ENCODE measurements at places on chromosomes 2 and 18.
A peak's percentile ranks its signal among the peaks of the same experiment; 100 is the strongest.

- no peak for DNase-seq
These were observed 35.6 kb downstream of the COL5A2 start for GRCh38 chr2:189143925-189144324.

DNA sequence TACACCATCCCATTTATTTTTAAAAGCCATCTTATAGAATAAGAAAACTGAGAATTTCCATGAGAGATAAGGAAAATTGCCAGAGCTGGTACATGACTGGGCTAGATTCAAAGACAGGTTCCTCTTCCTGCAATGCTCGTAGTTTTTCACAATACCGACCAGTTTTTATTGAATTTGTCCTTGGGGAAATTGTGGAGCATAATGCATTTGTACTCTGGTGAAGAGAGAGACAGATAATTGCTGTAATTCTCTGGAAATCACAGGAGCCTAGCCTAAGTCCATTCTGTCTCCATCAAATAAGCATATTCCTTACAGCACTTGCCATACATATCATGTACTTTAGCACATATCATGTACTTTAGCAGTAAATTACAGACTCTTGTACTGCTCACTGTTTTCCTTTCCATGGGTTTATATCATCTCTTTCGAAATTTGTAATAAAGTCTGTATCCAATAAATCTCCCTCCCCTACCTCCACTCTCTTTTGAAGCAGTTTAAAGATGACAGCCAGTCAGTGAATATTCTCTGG lies 355.2 kb downstream of the CNTNAP5 start:
- no peak for DNase-seq

- DNase-seq = no peak
These were observed 53.2 kb downstream of the BMPR2 start for GRCh38 chr2:202429164-202429980.

DNA sequence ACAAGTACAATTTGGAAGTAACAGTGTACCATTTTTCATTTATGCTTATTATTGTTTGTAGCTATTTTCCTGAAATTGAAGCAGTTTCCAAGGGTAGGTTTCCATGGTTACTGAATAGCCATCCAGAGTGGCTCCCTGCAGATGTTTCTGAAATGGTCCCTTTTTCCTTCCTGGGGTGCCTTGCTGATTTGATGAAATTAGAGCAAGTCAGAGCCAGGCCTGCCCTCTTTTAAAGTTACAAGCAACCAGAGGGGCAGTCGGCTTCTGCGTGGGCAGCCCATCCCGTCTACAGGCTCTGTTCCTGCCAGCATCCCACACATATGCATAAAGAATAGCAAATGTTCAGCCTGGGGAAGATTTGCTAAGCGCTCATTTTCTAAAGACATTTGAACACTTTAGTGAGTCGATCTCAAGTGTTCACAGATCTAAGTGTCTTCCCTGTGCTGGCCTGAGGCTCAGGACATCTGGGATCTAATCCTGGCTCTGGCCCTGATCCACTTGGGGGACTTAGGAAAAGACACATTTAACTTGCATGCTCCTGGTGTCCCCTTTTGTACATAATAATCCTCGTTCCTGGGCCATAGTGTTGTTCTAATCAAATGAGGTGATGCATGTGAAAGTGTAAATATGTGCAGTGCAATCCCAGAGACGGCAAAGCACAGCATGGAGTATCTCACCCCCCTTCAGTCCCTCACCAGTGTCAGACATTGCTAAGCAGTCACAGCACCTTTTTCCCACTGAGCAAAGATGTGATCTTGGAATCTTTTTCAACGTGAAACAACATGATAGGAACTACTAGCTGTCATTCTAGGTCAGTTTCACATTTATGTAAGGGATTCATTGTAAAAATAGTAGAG lies 92.2 kb downstream of the STPG4 start:
- no peak for DNase-seq

- peak; percentile 58 for DNase-seq
These were observed 21.7 kb downstream of the ACSL3 start for GRCh38 chr2:222882484-222882928.

DNA sequence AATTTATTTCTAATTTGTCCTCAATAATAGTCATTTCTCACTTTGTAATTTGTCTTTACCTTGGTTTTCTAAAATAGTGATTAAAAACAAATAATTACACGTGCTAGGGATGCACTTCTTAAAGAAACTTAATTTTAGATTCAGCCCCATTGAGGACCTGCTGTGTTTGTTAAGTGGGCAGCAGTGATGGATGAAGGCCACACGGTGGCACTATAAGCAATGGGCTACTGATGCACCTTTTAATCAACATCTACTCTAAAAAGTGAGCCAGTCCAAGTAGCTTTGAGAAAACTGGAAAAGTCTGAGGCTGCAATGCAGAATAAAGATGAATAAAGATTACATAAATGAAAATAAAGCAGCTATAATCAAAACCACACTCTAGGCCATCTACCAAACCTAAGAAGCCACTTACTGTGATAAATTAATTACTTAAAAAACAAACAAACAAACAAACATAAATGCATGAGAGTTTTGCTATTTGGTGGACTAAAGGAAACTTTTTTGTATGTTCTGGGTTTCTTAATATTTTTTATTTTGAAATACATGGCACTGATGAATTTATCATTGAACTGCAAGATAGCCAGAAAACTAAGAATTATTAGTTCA lies 89.3 kb downstream of the PDE11A start:
- peak; percentile 7 for DNase-seq

DNA sequence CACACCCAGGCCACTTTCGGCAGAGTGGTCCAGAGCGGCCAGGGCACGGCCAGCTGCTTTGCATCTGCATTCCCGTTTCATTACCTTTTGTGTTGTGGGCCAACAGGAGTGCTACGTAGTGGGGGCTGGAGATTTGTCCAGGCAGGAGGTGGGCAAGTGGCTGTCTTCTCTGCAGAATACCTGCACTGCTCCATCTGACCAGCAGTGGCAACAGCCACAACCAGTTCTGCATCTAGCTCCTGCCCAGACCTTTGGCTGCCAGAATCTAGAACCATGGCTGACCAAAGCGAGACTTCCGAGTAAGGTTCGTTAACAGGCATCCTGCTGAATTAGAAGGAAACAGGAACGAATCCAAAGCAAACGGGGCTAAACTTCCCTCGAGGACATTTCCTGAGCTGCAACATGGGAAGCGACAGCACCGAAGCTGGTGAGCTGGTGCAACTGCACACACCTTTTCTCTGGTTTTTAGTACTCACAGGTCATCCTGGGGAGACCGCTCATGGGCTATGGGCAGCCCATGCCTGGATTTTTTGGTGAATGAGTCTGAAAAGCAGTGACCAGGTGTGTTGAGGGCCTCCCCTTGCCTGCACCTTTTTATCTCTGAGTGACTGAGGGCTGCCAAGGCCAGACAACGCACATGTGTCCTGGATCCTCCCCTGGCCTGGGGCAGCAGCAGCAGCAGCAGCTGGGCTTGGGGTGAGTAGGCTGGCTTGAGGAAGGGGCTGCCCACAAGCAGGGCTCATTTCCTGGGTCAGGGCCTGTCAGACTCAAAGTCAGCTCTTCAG lies 10.5 kb downstream of the GDF7 start:
- no peak for DNase-seq
